Stimulated activated effector memory CD8-positive, alpha-beta T cell treated with anti-CD3 and anti-CD28 coated beads, Interleukin-12 subunit alpha, Interleukin-12 subunit beta, amount 100 ng/mL, for 72 hours (primary cell): ENCODE measurements at places on chromosomes 4 and X.

DNA sequence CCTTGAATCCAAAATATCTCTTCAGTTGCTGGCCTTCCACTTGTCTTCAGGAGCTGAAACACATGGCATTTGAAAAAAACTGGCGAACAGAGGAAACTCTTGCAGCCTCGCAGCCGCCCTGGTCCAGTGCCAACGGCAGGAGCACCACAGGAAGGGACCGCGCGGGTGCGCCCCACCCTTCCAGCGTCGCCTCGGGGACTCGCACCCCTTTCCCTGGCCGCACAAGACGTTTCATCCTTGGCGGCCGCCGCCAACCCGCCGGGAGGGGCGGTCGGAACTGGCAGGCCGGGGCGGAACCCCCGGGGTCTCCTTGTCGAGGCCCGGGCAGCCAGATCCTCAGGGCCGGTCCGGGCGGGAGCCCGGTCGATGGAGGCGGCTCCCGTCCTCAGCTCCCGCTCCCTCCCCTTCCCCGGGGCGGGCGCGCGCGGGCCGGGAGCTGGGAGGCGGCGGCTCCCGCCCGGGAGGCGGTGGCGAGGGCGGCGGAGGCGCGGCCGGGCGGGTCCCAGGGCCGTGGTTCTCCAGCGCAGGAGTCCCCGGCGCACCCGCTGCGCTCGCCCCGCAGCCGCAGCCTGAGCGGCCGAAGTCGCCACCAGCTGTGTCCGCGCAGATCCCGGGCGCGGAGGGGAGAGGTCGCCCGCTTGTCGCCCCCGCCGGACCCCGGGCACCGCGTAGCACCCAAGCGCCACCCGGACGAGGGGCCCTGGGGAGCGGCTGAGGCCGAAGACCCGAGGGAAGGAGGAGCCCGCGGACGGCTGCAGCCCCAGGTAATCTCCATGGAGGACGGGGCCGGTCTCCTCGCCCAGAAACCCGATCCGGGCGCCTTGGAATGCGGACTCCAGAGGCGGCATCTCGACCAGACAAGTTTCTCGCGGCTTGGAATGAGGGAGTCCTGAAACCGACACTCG lies 886 bp upstream of the NDST3 start:
- no peak for DNase-seq

GRCh38 chrX:10444204-10444603 lies 176.2 kb downstream of the MID1 start:
- no peak for DNase-seq

GRCh38 chr4:106762666-106763443 lies 273.3 kb downstream of the DKK2 start:
- DNase-seq, result no peak

DNA sequence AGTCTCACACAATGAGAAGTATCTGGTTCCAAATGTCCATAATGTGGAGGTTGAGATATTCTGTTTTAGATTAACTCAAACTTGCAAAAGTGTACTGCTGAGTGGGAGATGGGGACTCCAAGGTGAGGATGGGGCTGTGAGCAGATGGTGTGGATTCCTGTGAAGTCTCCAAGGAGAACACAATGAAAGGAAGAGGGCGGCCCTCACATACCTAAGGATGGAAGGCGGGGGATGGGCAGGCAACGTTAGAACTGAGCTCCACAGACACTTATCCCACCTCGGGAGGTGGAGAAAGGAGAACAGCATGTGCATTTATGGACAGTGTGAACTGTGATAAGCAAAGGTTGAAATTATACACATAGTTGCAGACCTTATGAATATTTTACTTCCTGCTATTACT lies 9.9 kb upstream of the SPATA4 start:
- DNase-seq, result no peak

GRCh38 chrX:1026263-1027015 lies 186.0 kb downstream of the CRLF2 start:
- DNase-seq, result no peak

GRCh38 chr4:7939377-7940108 lies at the start of gene AFAP1:
AFAP1 (minus strand) TSS chr4:7939861; CDS start chr4:7872078, 67,783 bp downstream.
- DNase-seq, result peak; percentile 89

DNA sequence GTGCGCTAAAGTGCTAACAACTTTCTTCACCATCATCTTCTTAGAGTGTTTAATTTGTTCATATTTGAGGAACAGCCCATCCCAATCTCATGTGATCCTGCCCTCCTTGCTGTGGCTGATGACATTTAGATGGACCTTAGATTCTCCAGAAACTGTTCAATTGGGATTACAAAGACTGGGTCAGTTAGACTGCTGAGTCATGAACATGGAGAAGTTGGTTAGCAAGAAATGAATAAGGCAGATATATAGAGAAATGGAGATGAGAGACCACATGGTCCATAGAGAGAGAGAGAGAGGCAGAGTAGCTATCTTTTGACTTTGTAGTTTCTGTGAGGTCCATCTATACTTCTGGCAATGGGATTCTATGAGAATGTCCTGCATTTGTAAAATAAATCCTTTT lies 275.9 kb downstream of the GLUD2 start:
- no peak for DNase-seq

DNA sequence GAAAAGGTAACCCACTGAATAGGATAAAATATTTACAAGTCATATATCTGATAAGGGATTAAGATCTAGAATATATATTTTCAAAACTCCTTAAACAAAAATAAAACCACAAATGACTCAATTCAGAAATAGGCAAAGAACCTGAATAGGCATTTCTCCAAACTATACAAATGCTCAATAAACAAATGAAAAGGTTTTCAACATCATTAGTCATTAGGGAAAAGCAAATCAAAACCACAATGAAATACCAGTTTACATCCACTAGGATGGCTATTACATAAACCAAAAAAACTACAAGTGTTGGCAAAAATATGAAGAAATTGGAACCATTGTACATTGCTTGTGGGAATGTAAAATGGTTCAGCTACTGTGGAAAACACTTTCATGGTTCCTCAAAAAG lies 167.0 kb upstream of the GALNT7 start:
- DNase-seq, result no peak

GRCh38 chr4:66741081-66741480 lies 804.2 kb downstream of the CENPC start:
- no peak for DNase-seq

DNA sequence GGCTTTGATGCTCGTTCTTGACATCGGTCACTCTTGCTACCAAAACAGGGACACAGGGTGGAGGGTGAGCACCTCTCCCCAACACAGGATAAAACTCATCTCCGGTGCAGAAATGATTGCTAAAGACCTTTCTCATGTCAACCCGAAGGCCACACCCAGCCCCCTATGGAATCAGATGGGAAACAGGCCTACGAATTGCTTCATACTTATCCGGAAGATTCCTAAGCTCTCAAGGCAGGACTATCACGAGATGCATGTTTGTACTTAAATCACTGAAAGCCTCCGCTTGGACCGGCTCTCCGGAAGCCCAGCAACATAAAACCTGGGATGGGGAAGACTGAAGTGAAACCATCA lies 74.9 kb downstream of the MTMR1 start:
- DNase-seq, result no peak

DNA sequence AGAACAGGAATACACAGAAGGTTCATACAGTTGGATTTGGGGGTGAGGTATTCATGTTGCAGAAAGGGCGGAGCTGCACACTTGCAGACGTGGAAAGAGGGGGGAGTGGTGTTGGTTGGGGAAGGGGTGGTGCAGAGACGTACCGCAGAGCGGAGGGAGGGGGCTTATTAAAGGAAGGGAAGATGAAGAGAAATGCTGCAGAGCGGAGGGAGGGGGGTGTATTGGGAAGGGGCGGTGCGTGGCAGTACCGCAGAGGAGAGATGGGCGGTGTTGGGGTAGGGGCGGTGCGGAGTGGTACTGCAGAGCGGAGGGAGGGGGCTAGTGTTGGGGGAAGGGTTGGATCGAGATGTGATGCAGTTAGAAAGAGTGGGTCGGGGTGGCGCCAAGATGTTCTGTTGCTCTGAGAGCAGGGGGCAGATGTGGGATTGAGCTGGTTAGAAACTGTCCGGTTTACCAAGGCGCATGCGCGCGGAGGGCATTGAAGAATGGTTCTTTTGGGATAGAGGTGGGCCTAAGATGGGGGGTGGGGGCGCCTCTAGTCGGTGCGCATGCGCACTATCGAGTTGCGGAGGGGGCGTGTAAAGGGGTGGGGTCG lies 900 bp downstream of the TRO start:
- peak; percentile 62 for DNase-seq

GRCh38 chr4:165027762-165028402 lies 3.9 kb upstream of the TRIM60 start:
- no peak for DNase-seq

DNA sequence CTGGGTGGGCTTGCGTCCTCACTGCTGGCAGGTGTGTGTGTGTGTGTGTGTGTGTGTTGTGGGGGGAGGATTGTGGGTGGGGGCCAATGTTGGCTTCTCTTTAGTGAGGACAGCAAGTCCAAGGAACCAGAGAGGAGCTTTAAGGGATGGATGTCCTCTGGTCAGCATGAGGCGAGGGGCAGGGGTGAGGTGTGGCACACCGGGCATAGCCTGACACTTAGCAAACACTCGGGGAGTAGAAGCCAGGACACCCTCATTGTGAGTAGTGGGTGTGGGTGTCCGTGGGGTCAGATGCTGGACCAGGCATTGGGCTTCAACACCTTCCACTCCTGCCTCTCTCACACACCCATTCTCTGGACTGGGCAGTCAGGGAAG lies 2.8 kb downstream of the SORCS2 start:
- DNase-seq, result no peak

DNA sequence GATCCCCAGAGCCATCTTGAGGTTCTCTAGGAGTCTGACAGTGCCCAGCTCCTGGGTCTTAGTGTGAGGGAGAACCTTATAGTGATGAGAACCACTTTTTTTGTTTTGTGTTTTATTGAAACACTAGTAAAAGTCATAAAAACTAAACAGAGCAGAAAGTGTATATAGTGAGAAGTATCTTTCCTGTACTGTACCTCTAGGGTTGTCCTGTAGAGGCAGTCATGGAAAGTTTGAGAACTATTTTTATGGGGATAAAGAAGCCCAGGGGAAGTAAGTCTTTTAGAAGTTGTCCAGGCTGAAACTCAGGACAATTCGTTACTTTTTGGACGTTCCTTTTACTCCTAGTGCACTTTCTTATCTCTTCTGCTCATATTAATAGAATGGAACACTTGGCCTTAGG lies 40.9 kb downstream of the ADH5 start:
- no peak for DNase-seq

DNA sequence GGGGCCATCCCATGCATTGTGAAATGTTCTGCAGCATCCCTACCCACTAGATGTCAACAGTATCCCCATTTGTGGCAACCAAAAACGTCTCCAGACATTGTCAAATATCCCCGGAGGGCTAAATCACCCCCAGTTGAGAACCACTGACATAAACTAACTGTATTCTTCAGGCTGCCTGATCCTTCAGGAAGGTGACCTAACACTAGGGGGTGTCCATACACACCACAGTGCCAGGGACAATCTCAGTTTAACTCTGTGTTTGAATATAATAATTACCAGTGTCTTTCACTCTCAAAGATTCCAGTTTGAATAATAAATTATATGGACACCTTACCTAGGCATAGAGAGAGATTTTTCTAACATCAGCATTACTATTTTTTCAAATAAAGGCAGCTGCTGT lies 6.4 kb downstream of the ACE2 start:
- no peak for DNase-seq

- no peak for DNase-seq
These were observed 18.0 kb downstream of the RBMX start for GRCh38 chrX:136862546-136862945.

DNA sequence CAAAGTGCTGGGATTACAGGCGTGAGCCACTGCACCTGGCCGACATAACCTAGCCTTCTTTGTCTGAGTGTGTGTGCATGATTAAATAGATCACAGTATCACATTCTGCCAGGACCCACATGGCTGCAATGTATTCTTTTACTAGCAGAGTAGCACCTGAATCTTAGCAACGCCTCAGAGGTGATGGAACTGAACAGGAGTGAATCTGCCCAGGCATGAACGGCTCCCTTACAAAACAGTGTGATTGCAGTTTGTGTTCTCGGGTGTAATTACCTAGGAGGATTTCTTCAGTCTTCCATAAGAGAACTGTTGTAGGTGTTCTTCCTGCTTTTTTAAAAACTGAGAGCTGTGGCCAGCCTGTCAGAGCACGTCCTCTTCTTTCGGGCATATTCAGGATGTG lies 122.7 kb upstream of the STS start:
- DNase-seq, result no peak

DNA sequence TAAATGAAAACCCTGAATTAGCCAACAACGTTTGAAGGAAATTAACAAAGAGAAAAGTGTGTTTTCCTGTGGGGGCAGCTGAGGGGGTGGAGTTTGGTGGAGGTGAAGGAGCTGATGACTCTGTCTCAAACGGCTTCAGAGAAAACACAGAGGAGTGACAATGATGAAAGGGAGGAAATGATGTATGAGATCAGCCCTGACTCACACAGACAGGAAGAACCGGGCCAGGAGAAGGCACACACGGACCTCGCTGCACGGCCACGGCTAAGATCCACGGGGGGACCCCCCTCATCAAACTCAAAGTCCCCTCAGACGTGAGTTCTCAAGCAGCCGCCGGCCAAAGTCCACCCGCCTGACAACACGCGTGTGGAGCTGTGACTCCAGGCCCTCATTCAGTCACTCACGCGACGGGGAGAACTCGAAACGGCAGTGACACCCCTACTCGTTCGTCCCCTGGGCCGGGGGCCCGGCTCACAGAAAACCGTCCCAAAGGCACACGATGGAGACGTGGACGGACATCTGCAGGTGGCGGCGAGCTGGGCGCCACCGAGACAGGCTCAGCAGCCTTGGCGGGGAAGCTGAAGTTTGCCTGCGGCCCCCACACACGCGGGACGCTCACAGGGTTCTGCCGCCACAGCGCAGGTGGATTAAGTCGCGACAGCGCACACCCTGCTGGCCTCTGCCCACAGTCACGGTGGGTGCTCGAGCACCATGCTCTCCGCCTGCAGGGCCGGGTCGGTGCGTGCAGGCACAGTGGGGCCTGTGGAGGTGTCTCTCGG lies 28.8 kb downstream of the PPP2R3B start:
- peak; percentile 65 for DNase-seq

DNA sequence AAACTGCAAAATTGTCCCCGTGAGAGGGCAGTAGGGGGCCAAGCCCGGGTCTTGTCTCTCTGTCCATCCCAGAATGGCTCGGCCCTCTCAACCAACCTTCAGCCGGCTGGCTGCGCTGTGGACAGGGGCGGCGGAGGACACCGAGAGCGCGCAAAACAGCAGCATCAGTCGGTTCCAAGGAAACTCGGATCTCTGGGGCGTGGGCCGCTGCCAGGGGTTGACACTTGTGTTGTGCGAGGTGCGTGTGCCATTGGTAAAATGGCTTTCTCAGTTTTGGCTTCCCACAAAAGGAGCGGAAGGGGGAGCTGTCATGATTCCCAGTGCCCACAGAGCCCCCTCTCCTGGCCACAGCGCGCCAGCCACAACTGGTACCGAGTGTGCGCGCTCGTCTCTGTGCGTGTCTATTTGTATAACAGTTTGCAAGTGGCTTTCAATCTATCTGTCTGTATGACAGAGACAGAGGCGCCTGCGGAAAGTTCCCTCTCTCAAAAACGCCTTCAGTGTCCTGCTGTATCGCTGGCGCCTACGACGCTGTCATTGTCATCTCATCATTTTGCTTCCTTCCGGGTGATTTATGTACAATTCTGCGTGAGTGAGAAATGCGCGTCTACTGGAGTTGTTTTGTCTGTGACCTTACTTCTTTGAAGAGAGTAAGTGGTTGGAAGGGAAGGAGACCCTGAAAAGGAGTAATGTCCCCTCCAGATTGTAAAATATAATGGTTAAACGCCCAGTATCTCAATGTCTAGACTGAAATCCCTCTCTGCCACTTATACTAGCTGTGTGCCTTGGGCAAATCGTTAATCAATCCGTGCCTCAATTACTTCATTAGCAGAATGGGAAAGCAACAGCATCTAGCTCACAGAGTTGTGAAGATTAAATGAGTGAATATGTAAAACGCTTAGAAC lies 1.8 kb downstream of the DKK2 start:
- DNase-seq, result no peak

- no peak for DNase-seq
These were observed 340.8 kb downstream of the PPP1R2C start for GRCh38 chrX:42437211-42437610.
